Endothelial cell of coronary artery (primary cell): ENCODE measurements at places on chromosomes 12 and 14. TPM values are rescaled to one million over a fixed set of nuclear protein-coding genes. Genes with fewer than 3 reads are reported as not detected.

Gene LRRC10
- not detected in 2 replicates for total RNA-seq

Gene C12orf50
- 0.09 TPM in 1 of 2 replicates, not detected in the other for total RNA-seq

Gene A2ML1
- not detected in 2 replicates for total RNA-seq

Gene NKX2-1
- not detected in 2 replicates for total RNA-seq

Gene ITGB7
- total RNA-seq = 0.18 and 0.38 TPM in 2 replicates

Gene TNFAIP2
- 27.3 and 37.9 TPM in 2 replicates for total RNA-seq

Gene TMEM132D
- not detected in 2 replicates for total RNA-seq

Gene PTGES3
- 75.5 and 89.3 TPM in 2 replicates for total RNA-seq

Gene SLC17A8
- not detected in 2 replicates for total RNA-seq

Gene FOXN4
- total RNA-seq = not detected in 2 replicates

Gene IQSEC3
- total RNA-seq = not detected in 2 replicates

Gene RNU4-1
- total RNA-seq = 118 and 465 TPM in 2 replicates
